Activated CD8-positive, alpha-beta memory T cell treated with anti-CD3 and anti-CD28 coated beads for 4 hours (primary cell): ENCODE measurements at places on chromosomes 7 and 10.
A peak's percentile ranks its signal among the peaks of the same experiment; 100 is the strongest.

- DNase-seq: no peak
Observed at GRCh38 chr7:70183278-70183677, 585.0 kb downstream of the AUTS2 start.

DNA sequence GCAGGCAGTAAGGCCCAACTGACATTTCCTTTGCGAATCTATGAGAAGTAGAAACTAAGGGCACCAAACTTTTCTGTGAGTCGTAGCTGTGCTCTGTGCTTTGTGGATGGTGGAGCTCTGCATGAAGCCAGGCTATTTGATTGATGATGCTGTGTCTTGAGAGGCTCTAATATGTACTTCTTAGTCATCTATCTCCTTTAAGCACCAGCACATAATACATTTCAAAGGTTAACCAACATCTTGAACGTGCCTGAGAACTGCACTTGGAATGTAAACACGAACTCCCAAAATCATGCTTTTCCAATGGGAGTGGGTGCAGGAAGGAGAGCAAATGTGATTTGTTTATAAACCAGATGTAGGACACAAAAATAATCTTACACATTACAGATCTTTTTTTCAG is 411.6 kb downstream of the PARD3 start:
- no peak for DNase-seq

DNA sequence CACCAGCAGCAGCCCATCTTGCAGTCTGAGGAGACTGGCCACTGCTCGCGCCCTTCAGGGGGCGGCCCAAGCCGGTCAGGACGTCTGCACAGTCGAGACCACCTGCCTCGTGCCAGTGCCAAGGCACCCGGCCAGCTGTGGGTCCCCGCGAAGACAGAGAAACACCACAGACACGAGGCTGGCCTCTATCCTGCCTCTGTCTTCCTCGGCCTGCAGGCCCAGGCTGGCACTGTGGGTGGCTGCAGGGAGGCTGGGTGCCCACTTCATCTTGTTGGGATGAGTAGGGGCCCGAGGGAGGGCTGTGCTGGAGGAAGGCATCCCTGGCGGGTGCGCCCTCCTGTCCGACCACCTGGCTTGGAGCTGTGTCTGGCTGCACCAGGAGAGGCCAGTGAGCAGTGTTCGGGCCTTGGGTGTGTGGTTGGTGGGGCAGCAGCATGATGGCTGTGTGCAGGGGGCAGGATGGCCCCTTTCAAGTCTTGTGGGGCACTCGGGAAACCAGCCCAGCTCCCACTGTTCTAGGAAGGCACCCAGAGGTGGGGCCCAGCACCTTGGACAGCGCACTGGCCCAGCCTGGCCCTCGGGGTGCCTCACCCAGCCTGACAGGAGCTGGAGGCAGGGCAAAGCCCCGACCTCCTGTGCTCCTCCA is 7.3 kb downstream of the DPYSL4 start:
- DNase-seq: no peak

GRCh38 chr7:97187067-97187466 is 69.6 kb downstream of the SDHAF3 start:
- no peak for DNase-seq

- no peak for DNase-seq
Observed at GRCh38 chr10:30737931-30738391, 108.4 kb upstream of the LYZL2 start.

- DNase-seq: no peak
Observed at GRCh38 chr10:114252092-114252491, 13.0 kb downstream of the VWA2 start.

- DNase-seq: no peak
Observed at GRCh38 chr7:3301449-3301731, 338 bp downstream of the SDK1 start.

DNA sequence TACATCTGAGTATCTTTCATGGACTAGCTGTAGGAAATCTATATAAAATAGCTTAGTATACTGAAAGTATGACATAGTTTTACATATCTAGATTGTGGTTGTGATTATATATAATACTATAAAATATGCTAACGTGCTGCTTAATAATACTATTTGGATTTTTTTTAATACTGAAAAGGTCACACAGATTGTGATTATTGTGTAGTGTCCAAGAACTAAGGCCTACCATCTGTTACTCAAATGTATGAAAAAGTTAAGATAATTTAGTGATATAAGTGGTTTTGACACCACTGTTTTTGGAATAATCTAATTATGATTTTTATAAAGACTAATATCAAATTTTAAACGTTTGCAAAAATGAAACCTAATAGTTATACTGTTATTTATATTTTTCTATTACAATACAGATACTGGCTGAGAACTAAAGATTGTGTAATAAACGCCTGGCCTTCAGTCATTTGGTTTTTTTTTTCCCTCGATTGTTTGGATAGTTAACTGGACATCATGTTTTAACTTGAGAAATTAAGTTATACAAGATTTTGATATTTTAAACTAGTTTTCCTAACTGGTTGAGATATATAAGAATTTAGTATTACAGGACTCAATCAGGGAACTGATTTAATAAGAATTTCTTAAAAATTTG is 12.6 kb downstream of the PTEN start:
- no peak for DNase-seq

DNA sequence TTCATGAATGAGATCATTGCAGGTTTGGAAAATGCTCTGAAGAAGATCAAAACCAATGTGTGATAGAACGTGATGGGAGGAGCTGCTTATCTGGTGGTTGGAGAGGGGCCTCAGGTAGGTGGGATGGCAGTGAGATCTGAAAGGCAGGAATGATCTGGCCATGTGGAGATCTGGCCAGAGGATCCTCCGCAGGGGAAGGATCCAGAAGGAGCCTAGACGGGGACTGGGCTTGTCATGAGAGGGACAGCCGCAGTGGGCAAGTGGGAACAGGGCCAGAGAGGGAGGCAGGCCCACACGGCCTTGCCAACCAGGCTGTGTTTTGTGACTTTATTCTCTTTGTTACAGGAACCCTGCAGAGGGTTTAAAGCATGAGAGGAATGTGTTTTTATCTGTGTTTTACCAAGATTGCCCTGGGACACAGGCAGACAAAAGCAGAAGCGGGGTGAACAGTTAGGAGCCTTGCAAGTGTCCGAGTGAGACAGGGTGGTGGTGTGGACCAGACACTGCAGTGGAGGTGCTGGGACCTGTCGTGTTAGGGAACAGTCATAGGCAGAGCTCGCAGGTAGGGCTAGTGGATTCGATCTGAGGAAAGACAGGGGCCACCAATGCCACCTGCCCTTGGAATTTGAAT is 66.6 kb downstream of the TLL2 start:
- DNase-seq: no peak

GRCh38 chr10:76111986-76112825 is 680.8 kb downstream of the LRMDA start:
- no peak for DNase-seq

- DNase-seq: no peak
Observed at GRCh38 chr7:108189733-108190388, 59.7 kb upstream of the LAMB4 start.

- DNase-seq: no peak
Observed at GRCh38 chr10:15796098-15796759, 64.1 kb downstream of the MINDY3 start.

DNA sequence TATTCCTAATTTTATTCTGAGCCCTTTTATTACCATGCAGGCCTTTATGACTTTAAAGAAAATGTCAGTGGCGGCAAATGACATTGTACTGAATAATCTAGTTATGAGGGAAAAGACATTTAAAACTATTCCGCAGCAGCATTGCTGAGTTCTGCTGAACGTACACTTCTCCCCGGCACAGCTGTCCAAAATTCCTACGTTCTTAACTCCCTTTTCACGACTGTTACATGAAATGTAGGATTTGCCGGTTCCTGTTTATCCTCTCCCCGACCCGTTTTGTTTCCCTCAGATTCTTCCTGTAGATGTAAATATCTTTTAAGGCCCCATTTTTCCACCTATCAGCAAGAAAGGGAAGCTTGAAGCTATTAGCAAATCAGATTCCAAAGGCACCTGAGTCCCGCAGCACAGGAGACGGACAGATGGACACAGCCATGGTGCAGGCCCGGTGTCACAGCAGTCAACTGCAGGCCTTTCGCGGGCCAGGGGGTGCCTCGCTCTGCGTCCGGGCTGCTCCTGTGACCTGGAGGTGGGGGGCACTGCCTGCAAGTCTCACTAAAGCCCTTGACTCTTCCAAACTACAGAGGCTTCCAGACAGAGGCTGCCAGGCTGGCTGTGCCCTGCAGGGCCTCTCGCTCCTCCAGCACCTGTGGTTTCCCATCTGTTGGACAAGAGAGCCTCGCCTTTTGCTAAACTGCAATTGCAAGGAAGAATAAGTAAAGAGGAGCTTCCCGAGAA is 485.0 kb upstream of the MGMT start:
- no peak for DNase-seq

DNA sequence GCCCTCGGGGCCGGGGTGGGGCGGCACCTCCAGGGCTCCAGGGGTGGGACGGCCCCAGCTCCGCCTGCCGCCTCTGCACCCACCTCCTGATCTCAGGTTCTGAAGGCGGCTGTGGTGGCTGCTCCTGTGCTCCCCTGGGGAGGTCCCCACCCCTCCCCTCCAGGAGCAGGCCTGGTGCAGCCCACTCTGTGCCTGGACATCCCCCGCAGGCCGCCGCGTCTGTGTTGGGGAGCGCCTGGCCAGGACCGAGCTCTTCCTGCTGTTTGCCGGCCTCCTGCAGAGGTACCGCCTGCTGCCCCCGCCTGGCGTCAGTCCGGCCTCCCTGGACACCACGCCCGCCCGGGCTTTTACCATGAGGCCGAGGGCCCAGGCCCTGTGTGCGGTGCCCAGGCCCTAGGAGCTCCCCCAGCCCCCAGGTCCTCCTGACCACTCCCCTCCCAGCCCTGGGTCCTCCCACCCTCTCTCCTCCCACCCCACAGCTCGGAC is 5.5 kb downstream of the CYP2W1 start:
- DNase-seq: no peak

DNA sequence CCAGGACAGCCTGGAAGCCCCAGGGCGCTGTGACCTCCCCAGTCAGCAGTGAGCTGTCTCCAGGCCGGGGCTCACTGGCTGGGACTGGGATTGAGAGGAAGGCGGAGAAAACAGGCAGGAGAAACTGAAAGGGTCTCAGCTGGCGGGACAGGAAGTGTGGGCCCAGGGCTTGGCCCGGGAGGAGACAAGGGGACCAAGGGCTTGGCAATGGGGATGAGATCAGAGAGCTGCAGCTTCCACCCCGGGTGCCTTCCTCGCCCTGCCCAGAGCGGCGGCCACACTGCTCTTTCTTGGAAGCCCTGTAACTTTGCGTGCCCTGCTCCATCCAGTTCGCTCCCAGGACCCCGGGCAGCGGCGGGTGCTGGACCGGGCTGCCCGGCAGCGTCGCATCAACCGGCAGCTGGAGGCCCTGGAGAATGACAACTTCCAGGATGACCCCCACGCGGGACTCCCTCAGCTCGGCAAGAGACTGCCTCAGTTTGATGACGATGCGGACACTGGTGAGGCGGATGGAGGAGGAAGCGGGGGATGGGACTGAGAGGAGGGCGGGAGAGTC is 4.4 kb downstream of the ZNHIT1 start:
- DNase-seq: no peak

- DNase-seq: no peak
Observed at GRCh38 chr7:3200504-3200903, 100.5 kb upstream of the SDK1 start.

GRCh38 chr7:38709123-38709522 is 78.0 kb upstream of the AMPH start:
- no peak for DNase-seq

DNA sequence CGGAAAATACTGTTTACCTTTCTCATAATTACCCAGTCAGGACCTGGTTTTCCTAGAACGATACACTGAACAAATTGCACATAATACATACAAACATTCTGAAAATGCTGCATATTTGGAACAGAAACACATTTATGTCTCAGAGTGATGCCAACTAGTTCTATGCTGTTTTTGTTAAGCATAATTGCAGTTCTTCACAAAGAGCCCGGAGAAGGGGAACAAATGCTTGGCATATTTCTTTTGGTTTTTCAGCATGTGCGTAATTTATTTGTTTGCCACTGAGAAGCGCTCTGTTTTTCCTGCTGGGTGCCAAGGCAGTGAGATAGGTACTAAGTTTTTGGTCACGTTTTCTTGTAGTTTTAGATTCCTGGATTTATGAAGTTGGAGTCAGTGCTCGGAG is 181.0 kb upstream of the MDFIC start:
- no peak for DNase-seq

DNA sequence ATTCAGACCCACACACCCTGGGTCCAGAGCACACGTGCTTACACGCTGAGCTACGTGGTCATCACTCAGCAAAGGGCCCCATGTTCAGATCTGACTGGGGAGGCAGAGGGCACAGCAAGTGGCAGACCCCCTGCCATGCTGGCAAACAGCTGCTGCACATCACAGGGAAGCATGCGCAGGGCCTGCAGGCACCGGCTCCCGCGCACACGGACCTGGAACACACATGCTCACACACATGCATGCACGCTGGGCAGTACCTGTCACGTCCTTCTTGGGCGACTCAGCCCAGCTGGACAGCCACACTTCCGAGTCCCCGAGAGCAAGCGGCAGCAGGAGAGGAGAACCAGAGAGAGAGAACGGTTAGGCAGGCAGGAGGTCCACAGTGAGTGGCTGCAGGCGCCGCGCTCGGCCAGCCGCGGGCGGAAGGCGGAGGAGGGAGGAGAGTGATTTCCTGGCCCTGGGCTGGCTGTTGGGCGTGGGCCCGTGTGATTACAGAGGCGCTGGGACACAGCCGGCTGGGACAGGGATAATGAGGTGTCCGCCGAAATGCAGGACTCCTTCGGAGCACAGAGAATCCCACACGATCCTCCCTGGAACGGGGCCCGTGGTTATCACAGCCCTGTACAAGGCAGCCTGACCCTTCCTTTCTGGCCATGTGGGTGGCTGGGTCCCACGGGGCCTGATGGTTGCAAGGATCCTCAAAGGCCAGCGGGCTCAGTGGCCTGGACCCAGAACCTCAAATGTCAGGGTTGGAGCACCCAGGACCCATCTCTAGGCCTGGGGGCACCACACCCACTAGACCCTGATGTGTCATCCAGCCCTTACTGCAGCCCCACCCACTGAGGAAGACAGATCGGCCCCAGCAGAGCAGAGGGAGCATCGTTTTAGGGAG is 175.1 kb downstream of the NEURL1 start:
- DNase-seq: no peak

DNA sequence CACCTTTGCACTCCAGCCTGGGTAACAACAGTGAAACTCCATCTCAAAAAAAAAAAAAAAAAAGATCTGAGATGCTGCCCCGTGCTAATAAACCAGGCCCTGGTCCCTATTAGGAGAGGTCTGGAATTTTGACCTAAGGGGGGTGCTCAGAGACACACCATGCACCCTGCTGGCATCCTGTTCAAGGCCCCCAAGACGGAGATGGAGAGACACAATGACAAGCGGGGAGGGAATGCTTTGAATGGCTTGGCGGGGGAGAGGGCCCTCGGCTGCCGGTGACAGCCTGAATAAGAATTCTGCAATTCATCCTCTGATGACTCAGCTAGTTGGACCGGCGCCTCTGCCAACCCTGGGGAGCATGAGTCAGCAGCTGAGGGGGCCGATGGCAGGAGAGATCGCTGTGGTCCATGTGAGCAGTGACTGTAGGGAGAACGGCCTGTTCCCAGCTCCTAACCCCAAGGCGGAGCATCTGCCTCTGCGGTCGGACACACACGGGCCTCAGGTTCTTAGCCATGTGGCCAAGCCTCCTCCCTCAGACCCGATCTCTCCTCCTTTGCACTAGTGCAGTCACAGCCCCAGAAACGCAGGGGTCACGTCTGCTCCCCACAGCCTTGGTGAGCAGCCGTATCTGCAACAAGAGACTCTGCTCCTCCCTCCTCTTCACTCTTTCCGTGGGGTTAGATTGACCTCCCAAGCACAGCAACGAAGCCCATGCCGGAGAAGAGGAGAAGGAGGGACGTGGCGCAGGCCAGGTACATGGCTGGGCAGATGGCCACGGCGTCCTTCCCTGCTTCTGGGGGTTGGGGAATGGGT is 14.9 kb downstream of the TRIM56 start:
- peak; percentile 57 for DNase-seq

GRCh38 chr7:56046721-56047445 is 4.4 kb downstream of the PSPH start:
- DNase-seq: no peak
